ENCODE measurements at places on chromosomes 2 and 18. TPM values are rescaled to one million over a fixed set of nuclear protein-coding genes. Genes with fewer than 3 reads are reported as not detected.

DNA sequence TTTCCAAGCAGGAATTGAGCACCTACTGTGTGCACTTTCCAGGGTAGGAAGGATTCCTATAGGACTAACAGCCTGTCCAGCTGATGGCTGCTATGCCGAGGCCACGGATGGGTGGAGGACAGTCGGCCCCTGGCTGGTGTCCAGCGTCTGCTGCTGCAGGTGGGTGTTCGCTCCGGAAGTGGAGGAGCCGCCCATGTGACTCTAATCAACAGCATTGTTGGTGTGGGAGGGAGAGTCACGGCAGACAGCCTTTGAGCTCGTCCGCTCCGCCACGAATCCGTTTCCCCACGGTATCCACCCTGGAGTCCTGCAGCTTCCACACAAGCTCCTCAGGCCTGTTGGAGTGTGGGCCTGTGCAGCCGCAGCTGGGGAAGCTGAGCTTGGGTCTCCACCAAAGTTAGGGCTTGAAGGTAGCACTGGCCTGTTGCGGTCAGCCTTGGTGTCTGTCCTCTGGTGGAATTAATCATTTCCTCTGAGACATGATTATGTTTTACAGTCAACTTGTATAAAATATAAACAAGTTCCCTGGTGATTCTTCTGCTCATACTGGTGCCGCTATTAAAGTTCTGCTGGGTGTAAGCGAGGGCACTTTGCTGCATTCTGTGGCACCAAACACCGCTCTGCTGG, 185.9 kb upstream of the TPO start:
- no peaks in the 10 kb centered on the region for H3K36me3 ChIP-seq
- no peaks in the 10 kb centered on the region for H3K27me3 ChIP-seq
- H3K27ac ChIP-seq = no peak overlapping the region

GRCh38 chr2:50995610-50996009, 36.3 kb downstream of the NRXN1 start:
- no peak for DNase-seq
- no peaks in the 10 kb centered on the region for H3K36me3 ChIP-seq
- no peaks in the 10 kb centered on the region for H3K27me3 ChIP-seq
- H3K4me3 ChIP-seq = no peak overlapping the region

- no peak overlapping the region for H3K4me3 ChIP-seq
- no peaks in the 10 kb centered on the region for H3K36me3 ChIP-seq
- no peaks in the 10 kb centered on the region for H3K27me3 ChIP-seq
- DNase-seq = no peak
- no peaks in the 10 kb centered on the region for H3K4me1 ChIP-seq
These were observed 243.0 kb upstream of the CYRIA start for GRCh38 chr2:16908656-16909055.

PROKR1 gene
- polyA plus RNA-seq = 0.15 TPM

RAB6D gene
- not detected for polyA plus RNA-seq

DNA sequence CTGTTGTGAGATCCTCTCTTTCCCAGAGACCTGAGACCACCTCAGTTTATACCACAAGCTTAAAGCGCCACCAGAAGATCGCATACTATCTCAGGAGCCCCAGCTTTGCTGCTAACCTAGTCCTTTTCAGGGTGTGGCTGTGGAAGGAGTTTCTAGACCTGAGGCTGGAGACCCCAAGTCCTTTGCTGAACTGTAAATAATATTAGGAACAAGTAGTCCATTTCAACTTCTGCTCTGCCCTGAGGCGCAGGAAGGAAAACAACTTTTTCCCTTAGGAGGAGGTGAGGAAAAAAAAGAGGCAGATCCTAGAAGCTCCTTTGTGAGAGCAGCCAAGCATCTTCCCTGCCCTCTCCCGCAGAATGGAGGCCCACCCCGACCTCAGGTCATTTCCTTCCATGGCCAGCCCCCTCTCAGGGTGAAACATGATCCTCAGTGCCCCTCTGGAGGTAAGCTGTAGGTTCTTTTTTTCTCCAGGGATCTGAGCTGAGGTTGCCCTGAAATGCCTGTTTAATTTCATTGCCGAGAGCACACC, 122.8 kb upstream of the LGALSL start:
- H3K27me3 ChIP-seq = no peaks in the 10 kb centered on the region
- H3K4me1 ChIP-seq = peaks cover 14% of the 10 kb centered on the region
- no peak for DNase-seq
- H3K4me3 ChIP-seq = no peak overlapping the region
- H3K27ac ChIP-seq = no peak overlapping the region

CYP1B1 gene
- 0.67 TPM for polyA plus RNA-seq

DNA sequence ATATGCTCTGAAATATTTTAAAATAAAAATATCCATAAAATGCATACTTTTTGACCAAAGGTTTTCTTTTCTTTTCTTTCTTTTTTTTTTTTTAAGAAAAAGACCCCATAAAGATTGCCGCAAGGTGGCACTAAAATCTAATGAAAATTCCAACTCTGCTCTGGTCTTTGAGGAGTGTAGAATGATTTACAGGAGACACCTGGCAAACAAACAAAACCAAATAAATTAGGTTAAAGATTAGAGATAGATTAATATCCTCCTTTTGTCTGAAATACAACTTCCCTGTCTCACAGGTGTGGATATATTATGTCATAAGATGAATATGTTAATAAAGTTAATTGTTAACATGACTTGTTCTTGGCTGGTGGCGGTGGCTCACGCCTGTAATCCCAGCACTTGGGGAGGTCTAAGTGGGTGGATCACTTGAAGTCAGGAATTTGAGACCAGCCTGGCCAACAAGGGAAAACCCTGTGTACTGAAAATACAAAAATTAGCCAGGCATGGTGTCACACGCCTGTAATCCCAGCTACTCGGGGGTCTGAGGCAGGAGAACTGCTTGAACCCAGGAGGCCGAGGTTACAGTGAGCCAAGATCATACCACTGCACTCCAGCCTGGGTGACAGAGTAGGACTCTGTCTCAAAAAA, 3.5 kb upstream of the RHOB start:
- H3K4me3 ChIP-seq = no peak overlapping the region
- H3K36me3 ChIP-seq = no peaks in the 10 kb centered on the region
- H3K27me3 ChIP-seq = no peaks in the 10 kb centered on the region
- H3K4me1 ChIP-seq = no peaks in the 10 kb centered on the region

FAP gene
- not detected for polyA plus RNA-seq

DNA sequence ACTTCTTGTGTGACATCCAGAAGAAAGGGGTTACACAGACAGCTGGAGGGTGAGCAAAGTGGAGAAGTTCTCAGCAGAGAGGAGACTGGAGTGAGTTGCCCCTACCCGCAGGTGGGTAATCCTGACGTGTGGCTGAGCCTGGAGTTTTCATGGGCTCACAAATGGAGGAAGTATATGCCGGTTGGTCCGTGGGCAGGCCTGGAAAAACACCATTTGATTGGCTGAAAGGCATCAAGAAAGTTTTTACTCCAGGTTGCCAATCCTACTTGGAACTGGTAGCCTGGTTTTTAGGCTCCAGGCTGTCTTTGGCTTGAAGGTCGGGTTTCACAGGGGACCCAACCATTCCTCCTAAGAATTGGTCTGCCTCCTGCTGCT, 1177.4 kb upstream of the LRRTM1 start:
- no peak overlapping the region for H3K27ac ChIP-seq
- no peak for DNase-seq
- H3K36me3 ChIP-seq = no peaks in the 10 kb centered on the region
- no peak overlapping the region for H3K4me3 ChIP-seq
- H3K4me1 ChIP-seq = no peaks in the 10 kb centered on the region
- no peaks in the 10 kb centered on the region for H3K27me3 ChIP-seq

DNA sequence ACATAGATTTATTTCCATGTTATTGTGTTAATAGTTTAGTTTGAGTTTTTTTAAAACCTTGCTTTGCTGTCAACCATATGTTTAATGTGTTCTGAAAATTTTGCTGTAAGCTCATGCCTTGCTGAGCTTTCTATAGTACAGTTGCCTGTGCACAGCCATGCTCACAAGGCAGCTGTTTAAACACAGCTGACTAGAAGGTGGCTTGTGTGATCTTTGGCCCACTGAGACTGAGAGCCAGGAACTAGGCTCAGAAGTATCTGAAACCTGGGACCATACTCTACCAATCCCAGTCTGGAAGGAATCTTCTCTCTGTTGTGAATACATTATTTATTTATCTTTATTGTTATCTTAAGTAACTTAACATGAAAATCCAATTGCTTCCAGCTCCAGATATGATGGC, 350.5 kb downstream of the KIAA1328 start:
- H3K27ac ChIP-seq = no peak overlapping the region
- H3K4me3 ChIP-seq = no peak overlapping the region
- H3K4me1 ChIP-seq = no peaks in the 10 kb centered on the region
- no peaks in the 10 kb centered on the region for H3K27me3 ChIP-seq
- DNase-seq = peak; percentile 39

CCDC102B gene
- 0.45 TPM for polyA plus RNA-seq

DNA sequence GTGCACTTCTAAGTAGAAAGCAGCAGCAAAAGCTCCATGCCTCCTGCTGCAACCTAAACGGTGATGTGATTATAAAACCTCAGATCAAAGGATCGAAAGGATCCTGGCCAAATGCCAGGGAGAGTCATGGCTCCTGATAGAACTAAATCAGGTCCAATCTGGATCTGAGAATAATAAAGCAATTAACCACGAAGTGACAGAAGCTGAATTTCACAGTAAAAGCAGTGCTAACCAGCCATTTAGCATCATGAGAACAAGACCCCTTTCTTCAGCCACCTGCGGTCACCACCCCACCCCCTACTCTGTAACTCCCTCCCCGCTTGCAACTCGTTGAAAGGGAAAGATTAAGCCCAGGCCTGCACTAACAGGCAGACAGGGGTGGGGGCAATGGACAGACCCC, 748.7 kb downstream of the BCL11A start:
- no peak overlapping the region for H3K27ac ChIP-seq
- no peaks in the 10 kb centered on the region for H3K36me3 ChIP-seq
- peaks cover 20% of the 10 kb centered on the region for H3K4me1 ChIP-seq
- peak; percentile 62 for DNase-seq
- H3K27me3 ChIP-seq = no peaks in the 10 kb centered on the region

- no peak overlapping the region for H3K27ac ChIP-seq
- DNase-seq = no peak
- peaks cover 2% of the 10 kb centered on the region for H3K4me1 ChIP-seq
- H3K36me3 ChIP-seq = no peaks in the 10 kb centered on the region
- H3K27me3 ChIP-seq = peaks cover 2% of the 10 kb centered on the region
These were observed 37.3 kb downstream of the LONRF2 start for GRCh38 chr2:100285011-100285410.

DNA sequence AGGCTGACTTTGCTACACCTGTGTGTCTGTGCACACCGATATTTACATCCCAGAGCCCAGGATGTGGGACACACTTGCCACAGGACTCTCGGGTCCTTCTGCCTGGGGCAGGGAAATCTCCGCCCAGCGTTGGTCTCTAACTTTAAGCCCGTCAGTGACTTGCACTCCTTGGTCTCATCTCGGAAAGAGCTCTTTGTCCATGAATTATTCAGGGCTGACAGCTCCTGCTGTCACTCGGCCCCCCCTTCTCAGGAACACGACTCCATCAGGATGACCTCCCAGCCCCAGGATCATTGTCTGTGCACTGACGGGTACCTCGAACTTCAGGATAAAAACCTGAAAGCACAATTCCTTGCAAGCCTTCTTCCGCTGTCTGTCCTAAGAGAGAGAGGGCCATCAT, 26.6 kb downstream of the PLB1 start:
- no peaks in the 10 kb centered on the region for H3K36me3 ChIP-seq
- H3K27me3 ChIP-seq = no peaks in the 10 kb centered on the region
- no peaks in the 10 kb centered on the region for H3K4me1 ChIP-seq
- H3K27ac ChIP-seq = no peak overlapping the region

MOGAT1 gene
- not detected for polyA plus RNA-seq

DNA sequence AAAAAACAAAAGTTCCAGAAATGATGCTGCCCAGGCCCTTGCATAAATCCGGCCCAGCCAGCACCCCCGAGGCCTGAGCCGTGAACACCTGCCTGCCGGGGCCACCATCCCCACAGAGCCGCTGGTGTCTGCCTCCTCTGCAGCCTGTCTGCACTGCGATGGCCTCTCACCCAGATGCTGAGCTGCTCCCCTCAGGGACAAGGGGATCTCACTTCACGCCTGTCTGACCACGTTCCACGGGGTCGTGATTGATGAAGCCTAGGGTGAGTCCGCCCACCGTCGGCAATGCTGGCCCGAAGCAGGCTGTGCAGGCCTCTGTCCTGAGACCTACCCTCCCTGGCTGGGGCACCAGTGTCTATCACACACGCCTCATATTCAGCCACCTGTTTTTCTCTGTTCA, 444.2 kb downstream of the EIPR1 start:
- no peak for DNase-seq
- H3K27me3 ChIP-seq = no peaks in the 10 kb centered on the region
- no peak overlapping the region for H3K4me3 ChIP-seq

- H3K4me1 ChIP-seq = peaks cover 3% of the 10 kb centered on the region
- no peaks in the 10 kb centered on the region for H3K36me3 ChIP-seq
- no peak for DNase-seq
- H3K27ac ChIP-seq = no peak overlapping the region
- H3K4me3 ChIP-seq = no peak overlapping the region
- no peaks in the 10 kb centered on the region for H3K27me3 ChIP-seq
These were observed 61.7 kb upstream of the TMEM17 start for GRCh38 chr2:62567669-62568068.

SPP2 gene
- polyA plus RNA-seq = not detected

AQP12A gene
- 3.4 TPM for polyA plus RNA-seq

TRIM43 gene
- polyA plus RNA-seq = not detected

- H3K4me1 ChIP-seq = no peaks in the 10 kb centered on the region
- no peak for DNase-seq
- H3K36me3 ChIP-seq = no peaks in the 10 kb centered on the region
- H3K27me3 ChIP-seq = no peaks in the 10 kb centered on the region
These were observed 95.7 kb downstream of the CDC42EP3 start for GRCh38 chr2:37575780-37576179.

- no peaks in the 10 kb centered on the region for H3K36me3 ChIP-seq
- H3K4me3 ChIP-seq = no peak overlapping the region
- no peaks in the 10 kb centered on the region for H3K27me3 ChIP-seq
- H3K4me1 ChIP-seq = no peaks in the 10 kb centered on the region
- peak overlapping the region; percentile 79 for H3K27ac ChIP-seq
- DNase-seq = no peak
These were observed 192.6 kb upstream of the TCF4 start for GRCh38 chr18:55780586-55781071.

- no peak overlapping the region for H3K4me3 ChIP-seq
- no peak for DNase-seq
- H3K36me3 ChIP-seq = no peaks in the 10 kb centered on the region
- H3K27me3 ChIP-seq = no peaks in the 10 kb centered on the region
- H3K27ac ChIP-seq = no peak overlapping the region
- H3K4me1 ChIP-seq = no peaks in the 10 kb centered on the region
These were observed 5.6 kb upstream of the NTSR2 start for GRCh38 chr2:11675423-11676112.

ASIC4 gene
- 0.10 TPM for polyA plus RNA-seq

- no peak for DNase-seq
- no peak overlapping the region for H3K27ac ChIP-seq
- H3K36me3 ChIP-seq = no peaks in the 10 kb centered on the region
- no peak overlapping the region for H3K4me3 ChIP-seq
These were observed 219.8 kb downstream of the RAD51AP2 start for GRCh38 chr2:17298453-17298852.

UPP2 gene
- polyA plus RNA-seq = not detected

DNA sequence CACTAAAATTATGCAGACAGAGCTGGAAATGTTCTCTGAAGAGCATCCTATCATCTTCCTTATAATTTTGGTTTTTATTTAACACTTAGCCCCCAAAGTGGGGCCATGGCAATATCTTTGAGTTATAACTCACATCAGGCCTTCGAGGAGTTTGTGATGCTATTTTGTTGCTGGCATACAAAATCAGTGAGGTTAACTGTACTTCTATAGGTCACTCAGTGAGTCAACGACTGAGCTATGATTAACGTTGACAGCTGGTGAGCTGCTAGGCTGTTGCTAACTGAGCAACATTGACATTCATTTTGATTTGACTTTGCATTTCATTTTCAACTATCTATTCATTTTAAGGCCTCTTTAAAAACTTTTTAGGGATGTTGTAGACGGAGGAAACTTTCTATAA, 50.0 kb downstream of the GPD2 start:
- no peak for DNase-seq
- H3K27ac ChIP-seq = no peak overlapping the region

CD302 gene
- polyA plus RNA-seq = 14.9 TPM
